ENCODE measurements at places on chromosomes 1 and 21.
A peak's percentile ranks its signal among the peaks of the same experiment; 100 is the strongest.

DNA sequence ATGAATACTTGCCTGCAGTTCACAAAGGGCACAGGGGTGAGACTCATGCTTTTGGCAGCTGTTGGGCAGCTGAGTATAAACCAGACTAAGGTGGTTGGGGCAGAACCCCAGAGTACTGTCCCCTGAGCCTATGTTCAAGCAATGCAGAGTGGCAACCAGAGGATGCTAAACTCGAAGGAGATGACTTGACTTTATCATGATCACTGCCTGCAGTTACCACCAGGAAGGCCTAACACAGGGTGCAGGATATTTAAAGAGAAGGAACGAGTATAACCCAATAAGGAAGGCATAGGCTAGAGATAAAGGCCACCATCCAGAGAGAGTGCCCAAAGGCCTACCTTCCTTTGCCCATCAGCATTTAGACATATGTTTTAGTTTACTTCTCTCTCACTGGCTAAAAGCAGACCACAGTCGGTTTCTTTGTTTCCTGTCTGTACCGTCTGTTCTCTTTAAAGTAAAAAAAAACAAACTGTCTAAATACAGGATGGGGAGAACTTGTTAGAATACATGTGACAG is 83.3 kb downstream of the MPZL1 start:
- peak; percentile 16 for DNase-seq

GRCh38 chr1:155127105-155127966 is at the start of gene EFNA1:
Gene EFNA1, plus strand, starts transcription at chr1:155127876. Its CDS starts 102 bp downstream, at chr1:155127978.
- DNase-seq = no peak

GRCh38 chr1:197985351-197985750 is 68.2 kb downstream of the LHX9 start:
- no peak for DNase-seq

DNA sequence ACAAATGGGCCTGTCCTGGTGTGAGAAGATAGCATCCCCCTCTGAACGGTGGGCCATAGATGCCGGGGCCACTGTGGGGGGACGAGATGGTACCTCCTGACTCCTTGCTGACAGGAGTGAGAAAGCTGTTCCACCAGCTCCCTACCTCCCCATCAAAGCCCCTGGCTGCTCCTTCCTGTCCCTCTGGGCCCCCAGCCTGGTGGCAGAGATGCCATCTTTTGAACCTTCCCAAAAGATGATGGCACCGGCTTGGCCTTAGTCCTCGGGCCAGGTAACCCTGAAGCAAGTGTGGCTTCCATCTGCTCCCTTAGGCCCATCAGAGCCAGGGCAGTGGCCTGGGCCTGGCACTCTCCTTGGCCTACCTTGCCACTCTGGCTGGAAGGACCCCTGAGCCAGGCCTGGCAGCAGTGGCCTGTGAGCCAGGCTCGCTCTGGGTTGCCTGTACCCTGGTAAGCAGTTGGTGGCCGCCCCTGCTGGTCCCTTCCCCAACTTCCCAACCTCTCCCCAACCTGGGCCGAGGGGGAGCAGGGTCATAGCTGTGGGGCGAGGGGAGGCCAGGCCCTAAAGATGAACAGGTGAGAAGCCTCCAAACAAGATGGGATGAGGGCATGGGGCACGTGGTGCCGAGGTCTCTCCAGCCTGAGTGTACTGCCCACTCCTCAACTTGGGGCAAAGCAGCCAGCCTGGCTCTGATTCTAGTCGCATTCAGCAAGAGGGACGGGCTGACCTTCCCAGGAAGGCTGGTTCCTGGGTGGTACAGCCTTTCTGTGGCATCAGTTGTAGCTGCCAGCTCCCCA is 34.7 kb downstream of the ZBTB17 start:
- DNase-seq = no peak

- DNase-seq = no peak
Observed at GRCh38 chr1:169906938-169907337, 13.2 kb upstream of the SCYL3 start.

GRCh38 chr1:24963943-24964693 is 34.0 kb upstream of the RUNX3 start:
- no peak for DNase-seq

- no peak for DNase-seq
Observed at GRCh38 chr21:44750675-44751025, 39.3 kb upstream of the TSPEAR start.

- no peak for DNase-seq
Observed at GRCh38 chr21:15171546-15171945, 106.7 kb upstream of the NRIP1 start.

GRCh38 chr1:21926814-21927532 is 10.1 kb downstream of the HSPG2 start:
- DNase-seq = no peak

- no peak for DNase-seq
Observed at GRCh38 chr1:223230161-223230881, 87.3 kb upstream of the TLR5 start.

DNA sequence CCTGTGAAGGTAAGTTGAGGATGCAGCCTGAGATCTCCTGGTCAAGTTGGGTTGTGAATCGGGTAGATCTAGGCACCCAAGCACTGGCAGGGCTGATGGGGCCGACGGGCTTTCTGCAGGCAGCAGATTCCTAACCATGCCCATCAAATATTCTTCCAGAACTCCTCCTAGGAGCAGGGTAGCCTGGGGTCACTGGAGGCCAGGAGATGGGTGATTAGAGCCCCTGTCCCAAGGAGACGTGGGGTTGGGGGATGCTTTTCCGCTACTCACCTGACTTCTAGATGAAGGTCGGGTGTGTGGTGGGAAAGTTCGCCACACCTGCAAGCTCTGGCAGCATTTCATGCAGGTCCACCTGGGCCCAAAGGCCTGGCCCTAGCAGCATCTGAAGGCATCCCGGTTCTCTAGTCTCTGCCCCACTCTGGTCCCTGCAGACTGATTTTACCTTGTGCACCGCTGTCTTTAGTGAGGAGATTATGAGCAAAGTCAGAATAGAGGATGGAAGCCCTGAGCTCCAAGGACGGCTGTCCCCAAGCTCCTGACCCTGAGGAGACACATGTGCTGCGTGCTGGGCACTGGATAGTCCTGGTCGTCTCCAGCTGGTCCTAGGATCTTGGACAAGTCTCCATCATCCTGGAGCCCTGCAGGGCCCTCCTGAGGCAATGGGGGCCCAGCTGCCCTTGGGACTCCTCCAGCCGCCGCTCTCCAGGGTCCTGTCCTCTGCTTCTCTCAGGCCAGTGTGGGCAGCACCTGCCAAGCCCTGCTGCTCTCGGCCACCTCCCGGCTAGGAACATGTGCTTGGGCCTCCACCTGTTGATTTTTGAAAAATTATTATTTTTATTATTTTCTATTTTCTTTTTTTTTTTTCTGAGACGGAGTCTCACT is 21.8 kb upstream of the C2CD2 start:
- DNase-seq = no peak

- DNase-seq = no peak
Observed at GRCh38 chr21:39775816-39776215, 30.8 kb downstream of the IGSF5 start.

- no peak for DNase-seq
Observed at GRCh38 chr21:42568376-42568775, 54.7 kb downstream of the SLC37A1 start.

- DNase-seq = no peak
Observed at GRCh38 chr1:43590388-43590925, 59.5 kb upstream of the KDM4A start.

- no peak for DNase-seq
Observed at GRCh38 chr1:51557168-51557567, 38.1 kb upstream of the EPS15 start.

- no peak for DNase-seq
Observed at GRCh38 chr1:63902844-63903589, 129.2 kb downstream of the ROR1 start.

GRCh38 chr1:221161571-221162041 is 282.4 kb downstream of the HLX start:
- DNase-seq = no peak

GRCh38 chr1:56414728-56415224 is 164.6 kb downstream of the PLPP3 start:
- DNase-seq = no peak

GRCh38 chr1:20493309-20493708 is 7.3 kb upstream of the CAMK2N1 start:
- DNase-seq = no peak

DNA sequence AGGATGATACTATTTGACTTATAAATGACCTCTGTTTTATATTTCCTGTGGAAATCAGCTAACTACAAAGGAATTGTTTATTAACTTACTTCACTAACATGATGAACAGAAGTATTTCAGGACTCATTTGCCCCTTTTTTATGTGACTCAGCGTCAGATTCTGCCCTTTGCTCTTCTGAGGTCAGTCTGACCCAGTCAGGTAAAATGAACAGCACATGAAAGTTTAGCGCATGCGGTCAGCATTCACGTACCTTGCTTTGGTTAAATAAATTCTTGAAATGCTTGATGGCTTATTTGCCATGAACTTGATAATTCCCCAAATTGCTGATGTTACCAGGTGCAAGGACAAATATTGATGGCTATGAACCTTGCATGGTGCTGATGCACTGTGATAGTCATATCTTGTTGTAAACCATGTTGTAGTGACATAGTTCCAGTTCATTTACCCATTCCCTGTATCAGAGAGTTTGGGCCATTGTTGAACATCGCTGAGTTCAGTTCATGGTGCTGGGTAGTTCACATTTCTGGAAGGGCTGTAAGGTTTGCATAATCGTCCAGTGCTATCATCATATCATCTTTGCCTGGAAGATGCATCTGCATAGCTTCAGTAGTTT is 133.4 kb downstream of the NFIA start:
- DNase-seq = no peak

- DNase-seq = no peak
Observed at GRCh38 chr1:55143684-55144083, 71.5 kb downstream of the USP24 start.

DNA sequence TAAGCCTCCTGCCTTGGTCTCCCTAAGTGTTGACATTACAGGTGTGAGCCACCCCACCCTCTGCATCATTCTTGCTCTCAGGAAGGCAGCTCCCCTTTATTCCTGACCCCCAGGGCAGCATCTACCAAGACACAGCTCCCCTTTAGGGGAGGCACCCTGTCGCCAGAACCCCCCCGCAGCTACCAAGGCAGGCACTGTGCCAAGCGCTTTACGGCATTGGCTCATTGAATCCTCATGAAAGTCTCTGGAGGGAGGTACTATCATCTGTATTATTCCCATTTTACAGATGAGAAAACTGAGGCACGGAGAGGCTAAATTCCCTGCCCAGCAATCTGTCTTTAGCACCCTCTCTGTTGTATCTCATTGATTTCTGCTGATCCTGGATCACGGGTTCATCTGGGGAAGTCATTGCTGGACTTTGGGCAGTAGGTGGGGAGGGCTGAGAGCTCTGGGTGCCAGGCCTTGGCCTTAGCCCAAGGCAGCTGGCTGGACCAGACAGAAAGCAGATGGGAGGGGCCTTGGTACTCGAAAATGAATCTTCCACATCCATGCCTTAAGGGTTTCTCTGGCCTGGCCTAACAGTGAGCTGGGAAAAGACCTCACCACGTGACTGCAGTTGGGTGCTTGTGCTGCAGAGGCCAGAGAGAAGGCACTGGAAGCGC is 5.9 kb downstream of the PLOD1 start:
- DNase-seq = no peak

DNA sequence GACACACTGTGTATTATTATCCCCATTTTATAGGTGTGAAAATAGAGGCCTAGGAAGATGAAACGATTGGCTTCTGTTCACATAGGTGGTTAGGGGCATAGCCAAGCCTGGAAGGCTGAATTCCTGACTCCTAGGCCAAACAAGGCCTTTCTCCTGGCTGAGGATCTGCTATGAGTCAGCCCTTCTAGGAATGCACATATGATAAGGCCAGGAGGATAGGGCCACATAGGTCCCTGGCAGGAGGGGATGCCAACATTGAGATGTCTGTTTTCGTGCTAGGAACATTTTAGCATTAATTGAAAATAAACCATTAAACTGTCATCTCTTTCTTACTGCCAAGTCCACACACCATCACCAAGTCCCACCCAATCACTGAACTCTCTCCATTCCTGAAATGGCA is 9.2 kb downstream of the CSMD2 start:
- no peak for DNase-seq

GRCh38 chr1:209661071-209661470 is 8.8 kb upstream of the LAMB3 start:
- no peak for DNase-seq

- no peak for DNase-seq
Observed at GRCh38 chr1:189899686-189900425, 577.8 kb downstream of the BRINP3 start.

DNA sequence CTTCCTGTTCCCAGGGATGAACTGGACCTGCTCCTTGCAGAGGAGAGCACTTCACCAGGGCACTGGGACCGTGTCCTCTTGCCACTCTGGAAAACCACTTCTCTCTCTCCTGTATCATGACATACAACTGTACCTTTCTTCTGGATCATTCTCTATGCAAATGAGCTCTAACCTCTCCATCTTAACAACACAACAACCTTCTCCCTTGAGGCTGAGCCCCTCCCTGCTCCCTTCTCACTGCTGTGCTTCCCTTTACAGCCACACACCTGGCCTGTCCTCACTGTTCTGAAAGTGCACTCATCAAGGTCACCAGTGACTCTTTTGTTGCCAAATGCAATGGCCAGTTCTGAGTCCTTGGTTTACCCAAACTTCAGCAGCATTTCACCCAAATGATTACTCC is 54.5 kb upstream of the MRPS6 start:
- no peak for DNase-seq

GRCh38 chr1:112896783-112897182 is 59.2 kb downstream of the SLC16A1 start:
- DNase-seq = no peak

- DNase-seq = no peak
Observed at GRCh38 chr1:59577774-59578173, 237.0 kb upstream of the HOOK1 start.

DNA sequence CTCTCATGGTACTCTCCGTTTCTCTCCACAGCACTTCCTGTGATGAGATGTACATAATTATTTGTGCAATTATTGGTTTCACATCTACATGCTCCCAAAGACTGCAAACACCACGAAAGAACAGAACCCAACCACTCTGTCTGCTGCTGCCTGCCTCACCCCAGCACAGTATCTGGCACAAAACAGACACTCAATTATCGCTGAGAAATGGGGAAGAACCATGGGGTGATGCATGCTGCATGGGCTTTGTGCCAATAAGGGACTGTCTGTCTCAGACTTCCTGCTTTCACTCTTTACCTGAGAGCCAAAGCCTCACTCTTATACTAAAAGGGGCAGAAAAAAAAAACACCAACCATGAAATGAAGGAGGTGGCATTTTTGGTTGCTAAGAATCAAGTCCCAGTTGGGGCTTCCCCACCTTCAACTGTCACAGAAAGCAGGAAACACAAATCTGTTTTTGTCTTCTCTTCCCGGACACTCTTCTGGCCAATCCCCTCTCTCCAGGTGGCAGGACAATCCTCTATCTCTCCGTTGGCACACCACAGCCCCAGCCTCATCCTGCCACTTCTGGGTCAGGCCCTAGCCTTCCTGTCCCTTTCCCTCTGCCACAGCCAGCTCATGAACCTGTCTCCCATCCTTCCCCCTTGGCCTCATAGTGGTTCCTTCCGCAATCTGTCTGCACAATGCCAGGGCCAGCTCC is 82.0 kb downstream of the TGFBR3 start:
- DNase-seq = peak; percentile 42

DNA sequence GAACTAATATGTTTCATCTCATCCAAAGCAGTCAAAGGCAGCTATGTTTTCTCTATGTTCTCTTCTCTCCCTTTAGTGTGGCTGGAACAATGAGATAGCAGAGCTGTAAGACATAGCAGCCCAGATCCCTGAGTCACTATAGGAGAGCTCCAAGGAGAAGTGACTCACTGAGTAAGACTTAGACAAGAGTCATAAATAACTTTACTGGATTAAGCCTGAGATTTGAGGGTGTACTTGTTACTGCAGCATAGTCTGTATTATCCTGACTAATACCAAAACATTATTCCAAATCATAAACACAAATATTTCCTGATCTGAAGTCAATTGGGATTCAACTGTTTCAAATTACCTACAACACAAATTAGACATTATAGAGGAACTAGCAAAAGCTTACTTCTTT is 3.9 kb downstream of the KRTAP19-8 start:
- no peak for DNase-seq

All from GM12891 (cell line).